Lower leg skin (tissue), 4 donors: ENCODE measurements at places on chromosomes 16 and 17.

DNA sequence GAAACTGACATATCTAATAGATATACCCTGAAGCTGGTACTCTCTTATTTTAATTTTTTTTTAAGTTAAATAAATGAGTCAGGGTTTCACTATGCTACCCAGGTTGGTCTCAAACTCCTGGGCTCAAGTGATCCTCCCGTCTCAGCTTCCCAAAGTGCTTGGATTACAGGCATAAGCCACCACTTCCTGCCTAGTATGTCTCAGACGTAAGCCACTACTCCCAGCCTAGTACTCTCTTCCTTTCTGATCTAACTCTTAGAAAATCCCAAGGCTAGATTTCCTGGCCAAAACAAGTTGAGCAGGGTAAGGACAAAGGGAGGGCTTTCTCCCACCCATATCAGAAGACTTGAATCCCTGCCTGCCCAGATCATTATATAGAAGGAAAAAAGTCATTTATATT is 33.7 kb downstream of the HOXB1 start:
- DNase-seq: no peak

GRCh38 chr16:53711390-53711789 is 7.4 kb downstream of the FTO start:
- DNase-seq: no peak

- peak; percentile 88 for DNase-seq
These were observed at the start of gene ULK2 for GRCh38 chr17:19867329-19868078. TSS of gene ULK2 (minus strand) at chr17:19867936. CDS start at chr17:19867417, 519 bp downstream.

DNA sequence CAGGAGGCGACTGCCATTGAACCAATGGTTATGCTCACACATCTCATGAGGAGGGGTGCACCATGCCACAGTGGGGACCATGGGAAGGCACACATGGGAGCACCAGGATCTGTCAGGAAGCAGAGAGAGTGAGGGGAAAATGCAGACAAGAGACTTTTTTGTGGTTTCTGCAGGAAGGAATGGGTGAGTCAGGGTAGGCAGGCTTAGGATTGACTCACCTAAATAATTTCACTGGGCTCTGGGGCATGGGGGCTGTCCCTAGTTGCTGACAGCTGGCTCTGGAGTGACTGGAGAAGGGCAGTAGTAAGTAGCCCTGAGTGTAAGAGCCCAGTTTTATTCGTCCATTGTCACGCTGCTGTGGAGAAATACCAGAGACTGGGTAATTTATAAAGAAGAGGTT is 202.4 kb downstream of the AXIN2 start:
- no peak for DNase-seq

- DNase-seq: peak; percentile 56
These were observed 107.6 kb upstream of the MED13 start for GRCh38 chr17:62172492-62173291.
